NAMALWA (cell line): ENCODE measurements at places on chromosomes 1 and 21.

- DNase-seq, result no peak
Observed at GRCh38 chr1:46081206-46081605, 51.2 kb downstream of the PIK3R3 start.

GRCh38 chr1:43241413-43241836, 28.4 kb upstream of the TMEM125 start:
- no peak for DNase-seq

DNA sequence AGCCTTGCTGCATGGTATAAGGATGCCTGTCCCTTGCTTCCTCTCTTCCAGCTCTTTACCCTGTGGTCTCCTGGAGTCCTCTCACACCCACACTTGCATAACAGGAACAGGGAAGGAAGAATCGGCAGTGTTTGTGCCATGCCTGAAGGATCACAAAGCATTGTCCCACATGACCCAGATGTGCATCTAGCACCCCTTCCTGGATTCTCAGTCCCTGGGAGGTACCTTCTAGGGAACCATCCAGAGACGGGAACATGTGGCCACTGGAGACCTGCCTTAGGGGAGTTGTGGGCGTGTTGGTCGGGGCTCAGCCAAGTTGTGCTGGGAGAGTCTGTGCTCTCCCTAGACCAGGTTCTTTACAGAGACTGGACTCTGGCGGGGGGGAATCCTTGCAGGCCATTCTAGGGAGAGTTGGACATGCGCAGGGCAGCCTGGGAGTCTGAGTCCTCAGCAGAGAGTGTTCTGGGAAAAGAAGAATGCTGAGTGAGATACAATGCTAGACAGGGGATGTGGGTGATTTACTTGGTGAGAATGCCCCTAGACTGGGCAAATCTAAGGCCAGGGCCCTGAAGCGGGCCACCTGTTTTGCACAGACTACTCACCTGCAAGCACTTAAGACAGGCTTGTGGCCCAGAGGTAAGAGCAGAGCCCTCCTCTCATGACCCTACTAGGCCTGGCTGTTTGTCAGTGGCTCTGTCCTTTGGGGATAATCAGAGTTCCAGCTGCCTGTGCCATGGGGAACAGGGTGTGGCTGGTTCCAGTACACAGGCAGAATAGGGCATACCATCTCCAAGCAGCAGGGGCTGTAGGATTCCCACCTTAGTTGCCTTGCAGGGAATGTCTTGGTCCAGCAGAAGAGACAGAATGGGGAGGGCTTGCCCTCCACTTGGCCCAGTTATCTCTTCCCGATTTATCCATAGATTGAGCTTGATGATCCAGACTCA, 89.8 kb downstream of the MAN1C1 start:
- DNase-seq, result no peak

- DNase-seq, result no peak
Observed at GRCh38 chr21:24989516-24989915, 617.8 kb downstream of the MRPL39 start.

DNA sequence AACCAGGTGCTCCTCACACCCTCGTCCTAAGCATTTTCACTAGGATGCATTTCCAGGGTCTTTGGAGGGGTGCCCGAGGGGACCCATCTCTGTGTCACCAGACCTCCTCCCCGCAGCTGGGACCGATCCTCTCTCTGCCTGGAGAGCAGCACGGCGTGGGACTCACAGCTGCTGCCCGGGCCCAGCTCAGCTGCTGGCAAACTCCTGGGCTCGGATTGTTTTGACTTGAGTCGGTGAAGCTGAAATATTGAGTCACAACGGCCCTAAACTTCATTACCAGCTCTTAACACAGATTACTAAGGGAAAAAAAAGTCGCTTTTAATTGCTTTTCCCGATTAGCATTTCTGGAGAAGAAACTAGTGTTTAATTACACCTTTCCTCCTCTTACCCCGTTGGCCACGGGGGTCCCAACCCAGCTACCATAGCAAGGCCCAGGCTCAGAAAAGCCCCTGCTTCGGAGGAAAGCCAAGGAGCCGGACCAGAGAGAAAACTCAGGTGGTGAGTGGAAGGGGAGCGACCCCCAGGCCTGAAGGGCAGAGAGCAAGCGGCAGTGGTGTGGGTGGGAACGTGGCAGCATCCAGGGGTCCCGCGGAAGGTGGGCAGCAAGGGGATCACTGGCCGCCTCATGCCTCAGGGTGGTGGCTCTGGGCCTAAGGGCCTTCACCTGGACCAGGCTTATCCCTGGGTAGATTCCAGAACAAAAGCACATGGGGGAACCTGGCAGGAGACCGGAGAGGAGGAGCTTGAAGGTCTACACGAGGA, 41.7 kb downstream of the CASZ1 start:
- no peak for DNase-seq

- DNase-seq, result no peak
Observed at GRCh38 chr1:6743189-6744101, 41.8 kb upstream of the CAMTA1 start.

DNA sequence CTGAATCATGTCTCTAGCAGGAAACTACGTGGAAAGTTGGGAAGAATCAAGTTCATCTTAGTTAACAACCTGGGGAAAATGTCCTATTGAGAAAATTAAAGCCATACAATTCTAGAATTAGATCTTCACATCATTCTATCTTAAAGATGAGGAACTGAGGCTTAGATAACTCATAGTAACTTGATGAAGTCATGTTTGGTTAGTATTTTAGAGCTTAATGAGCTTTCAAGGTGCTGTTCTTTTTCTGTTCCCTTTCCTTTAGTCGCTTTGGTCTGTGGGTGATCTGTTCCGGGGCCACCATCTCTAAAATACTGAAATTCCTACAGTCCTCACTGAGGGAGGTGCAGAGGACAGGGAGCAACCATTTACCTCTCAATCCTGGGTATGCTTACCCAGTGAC, 4.3 kb upstream of the GLUL start:
- no peak for DNase-seq

- no peak for DNase-seq
Observed at GRCh38 chr1:161492827-161493226, 12.4 kb upstream of the FCGR2A start.

DNA sequence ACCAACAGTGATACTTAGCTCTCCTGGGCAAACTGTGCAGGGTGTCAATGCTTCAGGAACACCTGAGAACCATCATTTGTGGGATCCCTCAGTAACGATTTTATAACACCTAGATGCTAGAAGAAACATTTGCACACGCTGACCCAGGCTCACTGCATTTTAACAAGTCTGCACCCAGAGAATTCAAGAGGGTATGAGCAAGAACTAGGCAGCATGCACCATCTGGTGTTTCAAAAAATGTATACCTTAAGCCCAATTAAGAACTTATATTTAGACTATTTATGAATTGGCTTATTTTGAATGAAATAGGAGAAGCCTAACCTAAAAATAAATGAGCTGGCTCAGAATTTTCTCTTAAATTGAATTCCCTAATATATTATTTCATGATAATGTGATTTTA, 400.5 kb downstream of the GPATCH2 start:
- DNase-seq, result no peak

GRCh38 chr21:42262831-42263231, 43.9 kb downstream of the ABCG1 start:
- no peak for DNase-seq

- DNase-seq, result no peak
Observed at GRCh38 chr1:72117621-72118020, 164.7 kb downstream of the NEGR1 start.
